ENCODE measurements at places on chromosomes 4 and X. TPM values are rescaled to one million over a fixed set of nuclear protein-coding genes. Genes with fewer than 3 reads are reported as not detected.
A peak's percentile ranks its signal among the peaks of the same experiment; 100 is the strongest.

TAF7L gene
- not detected for total RNA-seq

CTPS2 gene
- 13.3 TPM for total RNA-seq

UCP1 gene
- total RNA-seq, result not detected

ITIH6 gene
- not detected for total RNA-seq

L1CAM gene
- total RNA-seq, result 53.3 TPM

CNGA1 gene
- total RNA-seq, result not detected

EREG gene
- total RNA-seq, result 3.0 TPM

DMP1 gene
- total RNA-seq, result not detected

DNA sequence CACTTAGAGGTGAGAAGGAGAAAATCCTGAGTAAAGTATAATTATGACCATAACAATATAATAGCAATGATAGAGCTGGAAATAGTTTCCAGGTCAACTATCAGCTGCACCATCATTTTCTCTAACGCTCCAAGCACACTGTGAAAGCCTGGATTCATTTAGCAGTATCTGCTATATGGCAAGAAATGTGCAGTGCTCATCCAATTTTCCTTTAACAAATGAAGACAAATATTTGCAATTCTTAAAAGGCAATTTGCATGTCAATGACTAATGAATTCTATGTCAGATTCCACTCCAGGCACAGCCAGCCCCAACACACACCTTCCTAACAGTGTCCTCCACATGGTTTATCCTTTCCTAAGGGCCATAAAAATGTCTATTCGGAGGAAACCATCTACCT lies 12.7 kb downstream of the PRSS12 start:
- no peak for ATAC-seq

DNA sequence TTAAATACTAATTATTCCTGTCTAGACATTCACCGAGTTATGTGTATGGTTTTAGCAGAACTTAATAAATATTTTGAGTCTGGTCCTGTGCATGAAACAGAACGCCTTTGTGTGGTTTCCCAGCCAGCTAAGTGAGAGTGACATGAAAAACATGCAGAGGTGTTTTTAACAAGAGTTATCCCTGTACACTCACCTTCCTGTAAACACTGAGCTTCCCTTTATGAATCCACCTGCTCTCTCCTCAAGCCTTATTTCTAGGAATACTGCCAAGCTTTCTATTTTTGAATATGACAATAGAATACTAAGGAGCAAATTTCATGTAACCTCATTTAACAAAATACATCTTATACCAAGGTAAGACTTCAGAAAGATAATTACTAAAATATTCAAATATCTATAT lies 270.3 kb upstream of the CTSO start:
- ATAC-seq, result no peak

DNA sequence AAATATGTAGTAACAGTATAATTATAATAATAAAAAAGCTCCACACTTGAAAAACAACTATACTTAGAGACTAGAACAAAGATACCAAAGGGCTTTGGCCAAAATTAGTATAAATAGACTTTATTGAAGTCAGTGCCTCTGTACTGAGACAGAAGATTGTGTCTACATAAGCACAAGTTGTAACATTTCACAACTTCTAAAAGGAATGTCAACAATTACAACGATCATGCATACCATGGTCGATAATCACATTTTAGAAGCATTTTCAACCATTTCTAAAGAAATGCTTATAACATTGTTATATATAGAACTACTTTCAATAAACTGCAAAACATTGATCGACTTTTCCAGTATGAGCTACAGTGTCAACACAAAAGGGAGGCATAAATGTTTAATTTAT lies 57.0 kb downstream of the DHX15 start:
- ATAC-seq, result no peak

DNA sequence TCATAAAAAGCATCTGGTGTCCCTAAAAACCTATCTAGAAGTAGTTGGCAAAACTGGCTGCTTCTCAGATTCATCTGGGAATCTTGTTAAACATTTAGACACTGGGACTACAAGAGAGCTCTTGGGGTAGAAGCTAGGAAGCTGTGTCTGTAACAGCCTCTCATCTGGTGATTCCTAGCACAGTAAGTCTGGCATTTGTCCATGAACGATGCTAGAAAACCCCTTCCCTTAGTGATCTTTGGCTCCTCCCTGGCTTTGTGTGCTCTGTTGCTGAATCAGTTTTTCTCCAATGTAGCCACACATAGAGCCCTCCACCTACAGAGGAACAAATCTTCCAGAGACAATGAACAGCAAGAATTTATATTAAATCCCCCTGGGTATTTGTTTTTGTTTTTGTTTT lies 951.7 kb upstream of the LCORL start:
- ATAC-seq, result no peak

DNA sequence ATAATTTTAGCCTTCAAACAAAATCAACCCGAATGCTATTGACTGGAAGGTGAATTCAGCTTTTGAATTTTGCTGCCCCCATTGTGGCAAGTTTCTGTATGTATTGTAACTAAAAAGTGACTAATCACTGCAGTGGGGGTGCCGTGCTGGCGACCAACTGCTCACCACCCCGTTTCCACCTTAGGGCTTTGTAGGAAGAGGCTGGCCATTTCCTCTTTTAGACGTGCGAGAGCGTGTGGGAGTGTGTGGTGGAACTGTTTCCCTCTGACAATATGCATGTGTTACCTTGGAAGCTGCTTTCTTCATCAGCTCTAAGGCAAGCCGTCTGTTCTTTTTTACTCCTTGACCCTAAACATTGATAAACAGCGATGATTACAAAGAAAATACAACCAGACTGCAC lies 78.8 kb downstream of the SEL1L3 start:
- ATAC-seq, result no peak

DNA sequence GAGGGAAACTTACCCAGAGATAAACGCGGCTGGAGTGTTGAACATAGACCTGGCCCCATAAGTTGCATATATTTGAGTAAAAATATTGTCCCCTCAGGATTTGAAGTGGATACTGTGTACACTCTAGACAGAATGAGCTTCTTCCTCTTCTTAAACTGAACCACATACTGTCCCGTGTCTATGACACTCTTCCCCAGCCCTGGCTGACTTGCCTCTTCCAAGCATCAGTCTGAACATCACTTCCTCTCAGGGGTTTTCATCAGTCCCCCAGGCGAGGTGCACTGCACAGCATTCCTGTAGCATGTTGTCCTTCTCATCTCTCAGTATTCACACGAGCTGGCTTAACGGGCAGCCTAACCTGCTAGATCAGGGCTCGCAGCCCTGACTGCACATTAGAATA lies 80.5 kb upstream of the TMEM150C start:
- no peak for ATAC-seq

- no peak for ATAC-seq
Measured at GRCh38 chr4:16862697-16863096, 35.7 kb downstream of the LDB2 start.

DNA sequence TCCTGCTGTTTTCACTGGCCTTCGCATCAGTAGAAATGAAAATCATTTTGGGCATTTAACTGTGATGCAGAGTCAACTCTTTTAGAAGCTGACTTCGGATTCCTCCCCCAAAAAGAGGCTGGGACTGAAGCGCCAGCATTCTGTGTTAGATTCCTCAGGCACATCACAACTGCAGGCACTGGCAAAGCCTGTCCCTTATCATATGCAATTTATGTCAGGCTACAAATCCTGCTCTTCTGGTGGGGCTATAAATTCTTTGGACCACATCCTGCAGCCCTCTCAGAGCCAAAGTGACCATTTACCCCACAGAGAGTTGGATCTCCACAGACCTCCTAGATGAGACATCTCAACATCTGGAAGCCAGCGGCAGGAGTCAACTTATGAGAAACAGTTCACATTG lies 138.4 kb downstream of the CBR4 start:
- ATAC-seq, result no peak

- no peak for ATAC-seq
Measured at GRCh38 chr4:120443116-120443515, 376.5 kb upstream of the MAD2L1 start.

DNA sequence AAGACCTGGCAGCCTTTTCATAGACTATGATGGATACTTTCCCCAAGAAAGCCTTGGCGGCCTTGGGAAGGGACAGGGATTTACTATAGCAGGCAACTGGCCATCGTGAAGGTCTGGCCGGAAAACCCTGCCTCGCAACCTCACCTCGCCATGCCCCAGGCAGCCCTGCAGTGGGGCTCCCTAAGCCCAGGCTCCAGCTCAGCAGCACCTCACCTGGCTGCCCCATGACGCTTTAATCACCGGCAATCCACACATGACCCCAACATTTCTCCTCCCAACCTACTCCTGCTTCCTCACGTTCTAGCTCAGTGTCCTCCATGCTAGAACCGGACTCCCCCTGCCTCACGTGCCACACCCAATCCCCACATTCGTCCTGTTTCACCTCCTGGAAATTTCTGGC lies 82.4 kb downstream of the NSUN7 start:
- ATAC-seq, result no peak

- no peak for ATAC-seq
Measured at GRCh38 chr4:78557841-78558240, 6.3 kb downstream of the ANXA3 start.

DNA sequence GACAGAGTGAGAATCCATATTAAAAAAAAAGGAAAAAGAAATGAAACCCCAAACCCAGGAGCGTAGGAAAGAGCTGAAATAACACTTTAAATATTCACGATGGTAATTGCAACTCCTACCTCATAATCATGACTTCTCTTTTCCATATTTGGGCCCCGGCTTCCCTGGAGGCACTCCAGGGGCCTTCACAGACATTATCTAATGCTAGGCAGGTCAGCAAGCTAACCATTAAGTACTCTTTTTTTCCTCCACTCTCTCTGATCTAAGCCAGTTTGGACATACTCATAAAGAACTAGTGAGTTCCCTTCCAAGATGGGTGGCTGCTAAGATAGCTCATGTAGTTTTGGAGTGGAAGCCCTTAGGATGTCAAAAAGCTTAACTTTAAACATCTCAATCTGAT lies 83.2 kb downstream of the SH3KBP1 start:
- ATAC-seq, result no peak

- no peak for ATAC-seq
Measured at GRCh38 chrX:24553011-24553410, 87.9 kb downstream of the PDK3 start.

DNA sequence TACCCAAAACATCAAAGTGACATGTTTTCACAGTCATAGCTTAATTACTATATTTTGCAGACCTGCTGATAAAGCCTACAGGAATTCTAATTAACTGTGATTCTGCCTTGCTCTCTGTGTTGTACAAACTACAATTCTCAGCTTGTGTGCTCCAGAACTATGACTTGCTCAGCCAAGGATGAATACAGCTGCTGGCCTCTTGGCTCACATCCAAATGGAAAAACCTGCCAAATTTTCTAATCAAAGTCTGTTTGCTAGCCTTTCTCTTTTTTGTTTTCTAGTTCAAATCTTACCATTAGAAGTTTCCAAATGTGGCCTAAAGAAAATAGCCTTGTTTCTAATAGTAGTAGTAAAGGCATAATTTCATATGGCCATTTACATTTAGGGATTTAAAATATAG lies 1176.8 kb downstream of the FAM133A start:
- no peak for ATAC-seq

- ATAC-seq, result no peak
Measured at GRCh38 chrX:118164138-118164537, 47.5 kb upstream of the KLHL13 start.

DNA sequence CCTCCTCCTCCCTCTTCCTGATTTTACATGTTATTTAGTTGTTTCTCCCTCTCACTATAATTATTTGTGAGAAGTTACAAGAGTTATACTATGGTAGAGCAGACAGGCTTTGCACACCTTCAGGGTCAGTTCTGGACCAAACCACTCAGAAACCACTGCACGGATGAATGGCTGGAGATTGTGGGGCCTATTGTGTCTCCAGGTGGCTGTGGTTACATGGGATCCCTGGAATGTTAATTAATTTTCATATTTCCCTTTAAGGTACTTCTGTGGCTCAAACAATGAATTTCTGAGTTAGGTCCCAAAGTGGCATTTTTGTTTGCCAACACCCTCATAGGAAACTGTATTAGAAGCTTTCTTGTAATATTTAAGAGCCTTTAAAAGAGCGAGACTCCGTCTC lies 151.9 kb downstream of the BMPR1B start:
- no peak for ATAC-seq

GRCh38 chrX:10208281-10208856 lies 51.6 kb downstream of the CLCN4 start:
- ATAC-seq, result no peak

DNA sequence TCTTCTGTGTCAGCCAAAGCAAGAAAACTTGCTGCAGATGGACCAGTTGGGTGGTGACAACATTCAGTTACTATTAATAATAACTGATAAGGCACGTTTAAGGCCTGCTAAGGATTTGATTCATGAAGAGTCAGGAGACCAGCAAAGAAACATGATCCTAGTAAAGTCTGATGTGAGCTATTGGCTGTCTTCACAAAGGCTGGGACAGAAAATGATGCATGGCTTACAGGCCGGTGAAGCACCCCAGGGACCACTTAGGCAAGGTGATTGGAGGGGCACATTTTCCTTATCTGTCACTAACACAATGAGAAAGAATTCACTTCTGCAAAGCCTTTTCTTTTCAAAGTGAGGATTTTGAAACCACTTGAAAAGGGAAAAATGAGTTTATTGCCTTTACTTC lies 65.4 kb upstream of the TRPC3 start:
- no peak for ATAC-seq

- no peak for ATAC-seq
Measured at GRCh38 chr4:17884063-17884462, 73.3 kb downstream of the NCAPG start.

DNA sequence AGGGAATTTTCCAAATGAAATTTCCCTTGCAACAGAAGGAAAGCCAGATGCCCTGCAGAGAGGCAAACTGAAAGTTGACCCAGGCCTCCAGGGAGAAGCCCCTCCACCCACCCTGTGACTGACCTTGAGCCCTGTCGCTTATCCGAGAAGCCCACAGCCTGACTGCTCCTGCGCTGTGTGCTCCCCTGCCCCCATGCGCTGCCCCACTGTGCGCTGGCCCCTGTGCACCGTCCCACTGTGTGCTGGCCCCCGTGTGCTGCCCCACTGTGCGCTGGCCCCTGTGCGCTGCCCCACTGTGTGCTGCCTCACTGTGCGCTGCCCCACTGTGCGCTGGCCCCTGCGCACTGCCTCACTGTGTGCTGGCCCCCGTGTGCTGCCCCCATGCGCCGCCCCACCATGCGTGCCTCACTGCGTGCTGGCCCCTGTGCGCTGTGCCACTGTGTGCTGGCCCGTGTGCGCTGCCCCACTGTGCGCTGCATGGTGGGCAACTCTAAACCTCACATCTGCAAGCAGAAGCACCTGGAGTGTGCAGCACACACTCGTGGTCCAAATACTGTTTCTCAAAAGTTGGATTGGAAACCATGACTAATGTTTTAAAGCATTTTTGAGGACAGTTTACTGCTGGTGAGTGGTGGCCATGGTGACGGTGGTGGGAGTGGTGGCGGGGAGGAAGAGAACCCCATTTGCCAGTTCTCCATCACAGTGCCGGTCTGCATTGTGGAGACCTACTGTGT lies 8.3 kb upstream of the GRPEL1 start:
- ATAC-seq, result no peak

GRCh38 chr4:189202182-189202868 lies 738.3 kb upstream of the FRG1 start:
- ATAC-seq, result peak; percentile 80

GRCh38 chr4:155367608-155368007 lies 9.2 kb downstream of the MAP9 start:
- ATAC-seq, result no peak

GRCh38 chrX:149527705-149528104 lies 13.1 kb upstream of the EOLA1 start:
- ATAC-seq, result peak; percentile 22

Data from gastroesophageal sphincter (tissue), 4 donors.